ENCODE measurements at places on chromosomes 7 and 10.

GRCh38 chr7:380711-381210 is 90.8 kb downstream of the FOXL3 start:
- no peak overlapping the region for H3K27ac ChIP-seq
- no peaks in the 10 kb centered on the region for H3K27me3 ChIP-seq
- H3K36me3 ChIP-seq: no peaks in the 10 kb centered on the region
- no peak overlapping the region for H3K4me3 ChIP-seq
- peaks cover 3% of the 10 kb centered on the region for H3K4me1 ChIP-seq

DNA sequence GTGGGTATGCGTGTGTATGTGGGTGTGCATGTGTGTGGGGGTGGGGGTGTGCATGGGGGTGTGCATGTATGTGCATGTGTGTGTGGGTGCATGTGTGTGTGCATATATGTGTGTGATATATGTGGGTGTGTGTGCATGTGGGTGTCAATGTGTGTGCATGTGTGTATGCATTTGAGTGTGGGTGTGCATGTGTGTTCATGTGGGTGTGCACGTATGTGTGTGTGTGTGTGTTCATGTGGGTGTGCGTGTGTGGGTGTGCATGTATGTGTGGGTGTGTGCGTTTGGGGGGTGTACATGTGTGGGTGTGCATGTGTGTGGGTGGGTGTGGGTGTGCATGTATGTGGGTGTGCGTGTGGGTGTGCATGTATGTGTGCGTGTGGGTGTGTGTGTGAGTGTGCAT is 42.6 kb downstream of the GTF2IRD1 start:
- H3K4me1 ChIP-seq: no peaks in the 10 kb centered on the region
- no peak overlapping the region for H3K4me3 ChIP-seq
- no peaks in the 10 kb centered on the region for H3K27me3 ChIP-seq
- no peak for DNase-seq
- H3K36me3 ChIP-seq: no peaks in the 10 kb centered on the region

GRCh38 chr10:10647331-10647730 is 370.3 kb upstream of the CELF2 start:
- no peak overlapping the region for H3K27ac ChIP-seq
- DNase-seq: no peak
- H3K4me1 ChIP-seq: no peaks in the 10 kb centered on the region
- H3K27me3 ChIP-seq: no peaks in the 10 kb centered on the region

DNA sequence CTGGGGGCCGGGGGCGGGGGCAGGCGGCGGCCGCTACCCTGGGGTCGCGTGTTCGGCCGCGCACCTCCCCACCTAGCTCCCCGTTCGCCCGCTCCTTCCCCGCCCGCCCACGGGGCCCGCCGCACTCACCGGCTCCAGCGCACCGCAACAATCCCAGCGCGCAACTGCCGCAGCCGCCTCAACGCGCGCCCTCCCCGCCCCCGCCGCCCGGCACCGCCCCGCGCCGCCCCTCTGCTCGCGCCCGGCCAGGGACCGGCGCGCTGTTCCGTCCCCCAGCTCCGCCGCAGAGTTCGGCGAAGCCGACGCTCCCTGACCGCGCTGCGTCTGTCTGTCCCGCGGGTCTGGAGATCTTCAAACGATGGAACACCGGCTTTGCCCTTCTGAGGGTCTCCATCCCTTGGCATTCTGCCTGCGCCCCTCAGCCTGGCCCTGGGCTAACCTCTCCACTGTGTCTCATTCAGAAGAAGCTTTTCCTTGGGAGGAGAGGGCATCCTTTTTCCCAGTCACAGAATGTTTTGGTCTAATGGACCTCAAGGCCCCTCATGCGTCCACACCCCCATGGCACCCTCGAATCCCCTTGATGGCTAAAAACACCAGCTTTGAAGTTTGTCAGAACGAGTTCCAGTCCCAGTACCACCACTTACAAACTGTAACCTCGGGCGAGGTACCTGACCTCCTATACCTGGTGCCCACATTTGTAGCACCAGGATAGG is at the start of gene NT5C2:
NT5C2 (minus strand) TSS at position 166 of the 713 bp plus-strand sequence. CDS start 18,314 bp downstream, outside the sequence.
- H3K4me1 ChIP-seq: peaks cover 44% of the 10 kb centered on the region
- H3K36me3 ChIP-seq: no peaks in the 10 kb centered on the region
- H3K27me3 ChIP-seq: no peaks in the 10 kb centered on the region
- peak within 1 kb of the TSS; percentile 96 for H3K27ac ChIP-seq

- peaks cover 3% of the 10 kb centered on the region for H3K36me3 ChIP-seq
- DNase-seq: no peak
- no peak overlapping the region for H3K4me3 ChIP-seq
- no peaks in the 10 kb centered on the region for H3K27me3 ChIP-seq
- peak overlapping the region; percentile 86 for H3K27ac ChIP-seq
Observed at GRCh38 chr10:119316729-119317097, 109.3 kb downstream of the GRK5 start.

GRCh38 chr10:66058594-66058993 is 867.2 kb upstream of the LRRTM3 start:
- DNase-seq: no peak
- no peaks in the 10 kb centered on the region for H3K4me1 ChIP-seq
- H3K4me3 ChIP-seq: no peak overlapping the region
- H3K27me3 ChIP-seq: no peaks in the 10 kb centered on the region
- no peak overlapping the region for H3K27ac ChIP-seq
- no peaks in the 10 kb centered on the region for H3K36me3 ChIP-seq

DNA sequence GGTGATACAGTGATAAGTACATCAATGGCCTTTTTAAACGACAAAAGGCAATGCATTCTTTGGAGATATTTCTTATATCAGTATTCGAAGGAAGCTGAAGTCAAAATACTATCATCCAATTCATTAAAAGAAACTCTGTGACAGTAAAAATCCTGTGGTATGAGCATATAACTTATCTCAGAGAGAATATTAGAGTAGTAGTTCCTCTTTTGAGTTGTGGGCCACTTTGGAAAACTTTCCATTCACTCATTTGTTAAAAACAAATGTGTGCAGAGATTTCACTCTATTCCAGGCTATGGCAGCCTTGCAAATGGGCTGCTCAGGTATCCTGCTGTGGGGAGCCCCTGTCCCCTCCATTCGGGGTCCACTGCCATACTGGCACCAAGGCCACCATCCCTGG is 55.3 kb upstream of the ZNF438 start:
- DNase-seq: no peak
- no peak overlapping the region for H3K27ac ChIP-seq
- no peaks in the 10 kb centered on the region for H3K4me1 ChIP-seq
- no peaks in the 10 kb centered on the region for H3K36me3 ChIP-seq

- H3K27me3 ChIP-seq: no peaks in the 10 kb centered on the region
- no peaks in the 10 kb centered on the region for H3K36me3 ChIP-seq
- no peak overlapping the region for H3K4me3 ChIP-seq
- no peak for DNase-seq
- H3K27ac ChIP-seq: no peak overlapping the region
Observed at GRCh38 chr7:45122975-45123860, 11.7 kb upstream of the TBRG4 start.

DNA sequence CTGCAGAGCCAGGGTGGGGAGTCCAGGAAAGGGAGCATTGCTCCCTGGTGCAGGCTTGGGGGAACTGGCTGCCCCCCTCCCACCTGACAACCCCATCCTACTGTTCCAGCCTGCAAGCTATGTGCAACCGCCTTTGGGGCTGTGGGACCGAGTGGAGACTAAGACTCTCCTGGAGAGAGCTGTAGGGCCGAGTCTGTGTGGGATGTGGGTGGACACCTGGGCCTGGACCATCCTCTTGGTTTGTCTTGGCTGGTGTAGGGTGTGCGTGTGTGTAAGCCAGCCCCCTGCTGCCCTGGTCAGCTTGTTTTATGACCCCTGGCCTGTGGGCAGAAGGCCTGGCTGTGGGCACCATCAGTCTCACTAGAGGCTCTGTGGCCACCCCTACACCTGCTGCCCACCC is 1.6 kb upstream of the RAMP3 start:
- no peak overlapping the region for H3K4me3 ChIP-seq
- no peaks in the 10 kb centered on the region for H3K36me3 ChIP-seq
- no peaks in the 10 kb centered on the region for H3K4me1 ChIP-seq
- H3K27me3 ChIP-seq: no peaks in the 10 kb centered on the region
- no peak for DNase-seq

DNA sequence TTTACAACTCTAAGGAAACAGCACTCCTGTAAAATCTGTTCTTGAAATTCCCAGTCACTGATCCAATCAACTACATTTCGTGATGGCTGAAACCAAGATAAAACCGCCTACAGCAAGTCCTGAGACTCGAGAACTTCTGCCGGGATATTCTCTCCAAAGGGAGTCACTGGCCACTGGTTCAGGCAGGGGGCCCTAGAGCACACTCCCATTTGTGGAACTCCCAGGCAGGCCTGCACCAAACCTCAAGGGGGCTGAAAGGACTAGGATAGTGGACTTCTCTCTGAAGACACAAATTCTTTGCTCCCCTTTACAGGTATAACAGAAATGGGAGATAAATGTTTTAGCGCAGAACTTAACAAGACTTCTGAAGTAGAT is 16.3 kb downstream of the CYTH3 start:
- peak overlapping the region; percentile 75 for H3K27ac ChIP-seq
- H3K4me3 ChIP-seq: no peak overlapping the region
- H3K27me3 ChIP-seq: no peaks in the 10 kb centered on the region

GRCh38 chr10:110163841-110164240 is 43.6 kb upstream of the MXI1 start:
- H3K27me3 ChIP-seq: no peaks in the 10 kb centered on the region
- H3K27ac ChIP-seq: no peak overlapping the region
- H3K4me3 ChIP-seq: no peak overlapping the region
- peaks cover 6% of the 10 kb centered on the region for H3K4me1 ChIP-seq
- no peaks in the 10 kb centered on the region for H3K36me3 ChIP-seq
- DNase-seq: no peak

DNA sequence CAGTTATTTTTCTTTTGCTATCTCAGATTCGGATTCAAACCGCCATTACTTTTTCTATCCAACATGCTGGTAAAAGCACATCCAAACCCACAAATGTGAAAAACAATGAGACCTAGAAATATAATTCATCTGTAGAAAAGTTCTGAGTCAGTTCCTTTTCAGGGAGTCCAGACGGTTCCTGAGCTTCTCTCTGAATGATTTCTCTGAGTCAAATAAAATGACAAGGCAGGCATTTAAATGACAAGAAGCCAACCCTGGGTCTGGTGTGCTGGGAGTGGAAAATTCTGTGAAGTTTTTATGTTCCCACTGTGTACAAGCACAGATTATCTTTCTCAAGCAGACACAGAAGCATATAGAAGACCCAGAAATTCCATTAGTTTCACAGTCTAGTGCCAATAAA is 96.3 kb upstream of the ANKRD1 start:
- H3K4me3 ChIP-seq: no peak overlapping the region
- peaks cover 2% of the 10 kb centered on the region for H3K4me1 ChIP-seq
- no peaks in the 10 kb centered on the region for H3K36me3 ChIP-seq
- no peaks in the 10 kb centered on the region for H3K27me3 ChIP-seq
- DNase-seq: no peak

GRCh38 chr7:128167042-128167701 is 73.9 kb upstream of the LEP start:
- peaks cover 15% of the 10 kb centered on the region for H3K27me3 ChIP-seq
- no peaks in the 10 kb centered on the region for H3K36me3 ChIP-seq
- DNase-seq: peak; percentile 57
- peaks cover 7% of the 10 kb centered on the region for H3K4me1 ChIP-seq

- H3K27me3 ChIP-seq: no peaks in the 10 kb centered on the region
- H3K36me3 ChIP-seq: no peaks in the 10 kb centered on the region
- no peaks in the 10 kb centered on the region for H3K4me1 ChIP-seq
- no peak overlapping the region for H3K27ac ChIP-seq
- peak; percentile 92 for DNase-seq
Observed at GRCh38 chr10:44310762-44311562, 73.9 kb downstream of the CXCL12 start.

DNA sequence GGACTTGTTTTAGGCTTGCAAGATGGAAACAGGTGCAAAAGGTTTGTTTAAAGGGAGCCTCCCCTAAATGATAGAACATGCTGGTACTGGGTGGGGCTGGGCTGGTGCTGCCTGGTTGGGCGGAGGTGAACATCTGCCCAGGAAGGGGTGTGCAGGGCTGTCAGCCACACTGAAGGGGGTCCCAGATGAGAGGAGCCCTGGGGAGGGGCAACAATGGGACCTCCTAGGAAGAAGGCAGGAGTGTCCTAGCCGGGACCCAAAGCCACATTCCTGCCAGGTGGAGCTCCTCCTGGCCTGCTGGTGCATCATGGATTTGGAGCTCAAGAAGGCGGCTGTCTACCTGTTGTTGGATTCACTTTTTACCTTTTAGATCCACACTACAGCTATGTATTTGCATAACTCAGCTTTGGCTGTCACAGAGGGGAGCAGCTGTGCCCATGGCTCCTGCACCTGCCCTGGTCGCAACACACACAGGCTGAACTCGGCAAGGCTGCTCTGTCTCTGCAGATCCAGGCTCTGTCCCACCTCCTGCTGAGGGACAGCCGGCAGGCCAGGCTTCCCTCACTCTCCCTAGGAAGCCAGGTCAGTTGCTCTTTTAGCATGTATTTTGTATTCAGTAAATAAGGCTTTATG is 59.9 kb downstream of the ADARB2 start:
- no peak overlapping the region for H3K27ac ChIP-seq
- DNase-seq: no peak
- H3K36me3 ChIP-seq: no peaks in the 10 kb centered on the region
- H3K4me3 ChIP-seq: no peak overlapping the region

DNA sequence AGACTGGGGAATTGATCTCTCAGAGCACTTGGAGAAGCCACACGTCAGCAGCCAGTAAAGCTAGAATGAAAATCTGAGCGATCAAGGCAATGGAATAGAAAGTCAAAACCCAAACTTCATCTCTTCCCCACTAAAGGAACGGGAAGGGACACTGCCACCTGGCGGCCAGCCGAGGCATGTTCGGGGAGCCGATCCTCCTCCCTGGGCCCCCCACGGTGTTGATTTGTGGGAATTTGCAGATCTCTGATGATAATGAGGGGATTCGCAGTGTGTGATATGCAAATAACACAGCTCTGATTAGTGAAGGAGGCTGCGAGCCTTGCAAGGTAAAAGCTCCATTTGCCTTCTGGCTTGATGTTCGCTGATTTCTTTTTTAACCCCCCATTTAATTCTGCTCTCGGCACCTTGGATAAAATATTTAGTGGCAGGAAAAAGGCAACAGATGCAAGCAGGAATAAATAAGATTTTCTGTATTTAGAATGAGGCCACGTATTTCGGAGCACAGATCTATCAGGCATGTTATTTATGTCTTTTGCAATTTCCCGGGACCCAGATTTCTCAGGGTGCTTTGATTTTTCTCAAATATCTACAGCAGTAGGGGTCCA is 258.6 kb downstream of the PAXIP1 start:
- H3K27me3 ChIP-seq: no peaks in the 10 kb centered on the region
- H3K4me3 ChIP-seq: no peak overlapping the region
- H3K36me3 ChIP-seq: no peaks in the 10 kb centered on the region
- no peak overlapping the region for H3K27ac ChIP-seq

GRCh38 chr10:27446091-27446918 is 57.8 kb upstream of the RAB18 start:
- no peak overlapping the region for H3K4me3 ChIP-seq
- H3K36me3 ChIP-seq: no peaks in the 10 kb centered on the region
- H3K4me1 ChIP-seq: no peaks in the 10 kb centered on the region
